Sigmoid colon (tissue), 7 donors: ENCODE measurements at places on chromosomes 11 and 22.
A peak's percentile ranks its signal among the peaks of the same experiment; 100 is the strongest.

DNA sequence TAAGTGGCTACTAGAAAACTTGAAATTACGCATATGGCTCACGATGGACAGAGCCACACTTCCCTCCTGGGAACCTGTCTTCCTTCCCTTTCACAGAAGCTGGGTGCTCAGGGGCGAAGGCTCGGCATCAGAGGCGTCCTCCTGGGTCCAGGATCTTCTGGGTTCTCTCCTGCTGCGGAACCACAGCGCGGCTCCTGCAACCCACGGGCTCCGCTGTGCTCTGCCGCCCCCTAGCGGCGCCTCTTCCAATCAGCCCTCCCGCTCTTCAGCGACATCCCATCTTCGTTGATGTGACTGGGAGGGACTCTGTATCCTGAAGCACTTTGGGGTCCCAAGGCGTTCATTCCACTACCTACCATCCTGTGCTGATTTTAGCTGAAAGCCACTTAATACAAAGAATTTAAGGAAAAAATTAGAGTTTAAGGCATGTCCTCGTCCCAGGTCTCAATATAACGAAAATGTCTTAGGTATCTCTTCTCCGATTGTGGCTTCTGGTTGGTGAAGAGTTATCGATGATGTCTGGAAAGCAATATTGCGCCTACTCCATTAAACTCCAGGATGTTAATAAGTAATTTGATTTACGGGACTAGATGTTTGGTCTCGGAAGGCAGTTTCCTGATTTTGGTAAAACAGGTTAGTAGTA lies 14.8 kb upstream of the RPS3 start:
- DNase-seq = peak; percentile 87
- H3K36me3 ChIP-seq = no peaks in the 10 kb centered on the region
- no peaks in the 10 kb centered on the region for H3K27me3 ChIP-seq
- H3K4me1 ChIP-seq = no peaks in the 10 kb centered on the region
- H3K4me3 ChIP-seq = no peak overlapping the region
- no peak overlapping the region for H3K27ac ChIP-seq

- H3K4me1 ChIP-seq = no peaks in the 10 kb centered on the region
- H3K4me3 ChIP-seq = no peak overlapping the region
Observed at GRCh38 chr11:32081901-32082300, 9.0 kb upstream of the RCN1 start.

- no peak overlapping the region for H3K4me3 ChIP-seq
- no peaks in the 10 kb centered on the region for H3K36me3 ChIP-seq
- no peak for DNase-seq
- no peaks in the 10 kb centered on the region for H3K27me3 ChIP-seq
Observed at GRCh38 chr11:123509737-123510578, 79.9 kb downstream of the GRAMD1B start.

- H3K27ac ChIP-seq = no peak overlapping the region
- DNase-seq = no peak
- H3K4me1 ChIP-seq = no peaks in the 10 kb centered on the region
- no peak overlapping the region for H3K4me3 ChIP-seq
- no peaks in the 10 kb centered on the region for H3K27me3 ChIP-seq
- no peaks in the 10 kb centered on the region for H3K36me3 ChIP-seq
Observed at GRCh38 chr11:115581871-115582639, 77.8 kb upstream of the CADM1 start.

DNA sequence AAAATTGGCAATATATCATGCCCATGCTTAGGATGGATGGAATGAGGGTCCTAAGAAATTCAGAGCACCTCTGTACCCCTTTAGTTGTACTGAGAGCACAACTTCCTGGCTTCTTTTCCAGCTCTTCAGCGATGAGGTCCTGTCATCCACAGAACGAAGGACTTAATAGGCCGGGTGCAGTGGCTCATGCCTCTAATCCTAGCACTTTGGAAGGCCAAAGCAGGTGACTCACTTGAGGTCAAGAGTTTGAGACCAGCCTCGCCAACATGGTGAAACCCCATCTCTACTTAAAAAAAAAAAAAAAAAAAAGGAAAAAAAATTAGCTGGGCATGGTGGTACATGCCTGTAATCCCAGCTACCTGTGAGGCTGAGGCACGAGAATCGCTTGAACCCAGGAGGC lies 125.3 kb upstream of the BMAL1 start:
- H3K27me3 ChIP-seq = no peaks in the 10 kb centered on the region
- H3K4me3 ChIP-seq = no peak overlapping the region
- no peak for DNase-seq
- H3K36me3 ChIP-seq = no peaks in the 10 kb centered on the region
- no peak overlapping the region for H3K27ac ChIP-seq

DNA sequence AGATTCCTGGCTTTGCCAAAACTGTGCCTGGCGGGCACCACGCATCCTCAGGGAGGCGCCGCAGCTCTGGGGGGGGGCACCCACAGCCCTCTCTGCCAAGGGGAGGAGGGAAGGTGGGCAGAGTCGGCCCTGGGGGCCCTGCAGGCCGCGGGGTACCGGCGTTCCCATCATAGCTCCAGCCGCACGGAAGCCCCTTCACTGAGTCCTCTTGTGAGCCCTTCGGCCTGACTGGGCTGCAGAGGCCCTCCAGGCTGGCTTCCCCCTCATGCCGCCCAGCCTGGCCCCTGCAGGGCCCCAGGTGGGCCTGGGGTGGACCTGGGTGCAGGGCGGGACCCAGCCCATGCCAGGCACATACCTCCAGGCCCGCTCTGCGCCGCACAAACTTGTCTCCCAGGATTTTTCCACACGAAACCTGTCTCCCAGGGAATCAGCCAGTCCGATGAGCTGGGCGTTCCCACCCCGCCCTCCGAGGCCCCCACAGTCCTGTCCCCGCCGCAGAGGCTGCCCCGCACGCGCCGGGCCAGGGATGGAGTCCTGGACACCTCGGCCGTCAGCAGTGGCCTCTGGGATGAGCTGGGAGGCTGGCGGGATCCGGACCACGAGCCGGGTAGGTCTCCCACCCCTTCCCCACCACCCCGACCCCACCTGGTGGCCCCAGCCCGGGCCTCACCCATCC lies 1.8 kb upstream of the PKP3 start:
- no peak overlapping the region for H3K4me3 ChIP-seq
- no peak overlapping the region for H3K27ac ChIP-seq
- peaks cover 7% of the 10 kb centered on the region for H3K4me1 ChIP-seq

- peak; percentile 61 for DNase-seq
- no peak overlapping the region for H3K4me3 ChIP-seq
- H3K36me3 ChIP-seq = peaks cover 33% of the 10 kb centered on the region
- no peaks in the 10 kb centered on the region for H3K4me1 ChIP-seq
- no peaks in the 10 kb centered on the region for H3K27me3 ChIP-seq
- no peak overlapping the region for H3K27ac ChIP-seq
Observed at GRCh38 chr11:3101921-3102640, 44.9 kb upstream of the CARS1 start.
